ENCODE measurements at places on chromosomes 12 and 14. TPM values are rescaled to one million over a fixed set of nuclear protein-coding genes. Genes with fewer than 3 reads are reported as not detected.

GRCh38 chr14:50520947-50521815, 11.2 kb downstream of the MAP4K5 start:
- H3K4me1 ChIP-seq = peaks cover 83% of the 10 kb centered on the region
- peak overlapping the region; percentile 49 for H3K27ac ChIP-seq
- H3K4me3 ChIP-seq = no peak overlapping the region

DNA sequence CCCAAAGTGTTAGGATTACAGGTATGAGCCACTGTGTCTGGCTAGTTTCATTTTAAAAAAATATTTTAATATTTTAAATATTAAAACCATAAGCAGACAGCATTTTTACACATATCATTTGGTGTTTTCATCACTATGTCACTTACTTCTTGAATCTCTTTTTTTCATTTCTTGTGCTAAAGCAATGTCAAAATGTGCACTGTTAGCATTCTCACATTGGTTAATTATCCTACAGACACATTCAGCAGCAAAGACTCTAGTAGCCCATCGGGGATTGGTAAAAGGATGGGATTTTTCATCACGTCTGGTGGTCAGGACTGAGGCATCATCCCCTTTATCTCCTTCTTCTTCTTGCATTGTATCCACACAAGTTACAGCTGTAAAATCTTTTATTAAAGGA, 96.9 kb downstream of the HEATR5A start:
- H3K4me1 ChIP-seq = no peaks in the 10 kb centered on the region
- no peak for DNase-seq
- H3K36me3 ChIP-seq = no peaks in the 10 kb centered on the region
- H3K27ac ChIP-seq = no peak overlapping the region
- H3K4me3 ChIP-seq = no peak overlapping the region

DNA sequence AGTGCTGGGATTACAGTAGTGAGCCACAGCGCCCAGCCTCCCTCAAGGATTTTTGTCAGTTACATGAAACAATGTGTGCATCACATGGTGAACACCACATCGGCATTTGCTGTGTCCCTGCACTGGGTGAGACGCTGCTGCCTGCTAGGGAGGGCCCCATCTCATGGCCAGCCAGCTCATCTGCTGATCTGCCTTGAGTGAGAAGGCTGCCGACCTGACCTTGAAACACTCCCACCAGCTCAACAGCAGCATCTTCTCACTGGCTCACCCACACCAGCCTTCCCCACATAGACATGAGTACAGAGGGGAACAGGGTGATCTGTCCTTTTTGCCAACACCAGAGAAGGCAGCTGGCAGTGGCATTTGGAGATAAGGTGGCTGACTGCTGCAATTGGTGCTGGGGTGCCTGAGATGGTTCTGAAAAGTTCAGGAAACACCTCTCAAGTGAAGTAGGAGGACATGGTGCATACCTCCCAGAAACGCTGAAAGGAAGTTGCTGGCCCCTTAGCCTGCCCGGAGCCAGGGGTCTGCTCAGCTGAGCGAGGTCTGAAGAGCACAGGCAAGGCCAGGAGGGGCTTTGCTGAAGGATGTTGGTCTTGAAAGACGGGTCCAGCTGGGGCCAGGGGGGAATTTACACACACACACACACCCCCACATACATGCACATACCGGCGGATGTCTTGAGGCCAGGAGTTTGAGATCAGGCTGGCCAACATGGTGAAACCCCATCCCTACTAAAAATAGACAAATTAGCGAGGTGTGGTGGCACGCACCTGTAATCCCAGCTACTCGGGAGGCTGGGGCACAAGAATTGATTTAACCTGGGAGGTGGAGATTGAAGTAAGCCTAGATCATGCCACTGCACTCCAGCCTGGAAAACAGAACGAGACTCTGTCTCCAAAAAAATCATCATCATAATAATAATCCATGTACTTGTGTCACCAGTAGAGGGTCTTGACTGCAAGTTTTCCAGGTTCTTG, 14.3 kb upstream of the PPP1R13B start:
- DNase-seq = peak; percentile 83
- no peaks in the 10 kb centered on the region for H3K4me1 ChIP-seq
- no peak overlapping the region for H3K4me3 ChIP-seq
- H3K27ac ChIP-seq = no peak overlapping the region
- no peaks in the 10 kb centered on the region for H3K27me3 ChIP-seq

GRCh38 chr12:115374480-115375185, 690.7 kb upstream of the TBX3 start:
- no peaks in the 10 kb centered on the region for H3K27me3 ChIP-seq
- H3K36me3 ChIP-seq = no peaks in the 10 kb centered on the region
- no peak for DNase-seq
- H3K4me3 ChIP-seq = no peak overlapping the region

ZNF10 gene
- total RNA-seq = 10.8 TPM

Measured in vagina (tissue), 2 donors.